Stimulated activated CD4-positive, alpha-beta T cell treated with anti-CD3 and anti-CD28 coated beads, Interleukin-4, amount 100 ng/mL, for 4 hours (primary cell): ENCODE measurements at places on chromosomes 2 and 18.
A peak's percentile ranks its signal among the peaks of the same experiment; 100 is the strongest.

DNA sequence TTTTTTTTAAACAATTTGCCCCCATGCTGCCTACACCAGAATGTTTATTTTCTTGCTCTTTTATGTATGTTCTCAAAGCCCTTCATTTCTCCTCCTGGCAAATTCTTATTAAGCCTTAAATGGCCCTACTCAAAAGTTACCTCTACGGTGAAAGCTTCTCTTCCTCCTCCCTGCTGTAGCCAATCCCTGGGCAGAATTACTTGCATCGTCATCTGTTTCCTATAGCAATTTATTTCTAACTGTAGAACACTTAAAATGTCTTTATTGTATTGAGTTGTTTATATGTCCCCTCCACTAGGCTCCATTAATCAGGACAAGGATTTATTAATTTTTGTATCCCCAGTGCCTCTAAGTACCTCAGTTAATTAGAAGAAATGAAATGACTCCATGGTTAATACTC, 2.5 kb upstream of the RAD51AP2 start:
- no peak for DNase-seq

GRCh38 chr18:12015416-12016062, 34.2 kb downstream of the IMPA2 start:
- DNase-seq: no peak

- no peak for DNase-seq
These were observed 6.9 kb upstream of the RAB17 start for GRCh38 chr2:237597196-237598145.

DNA sequence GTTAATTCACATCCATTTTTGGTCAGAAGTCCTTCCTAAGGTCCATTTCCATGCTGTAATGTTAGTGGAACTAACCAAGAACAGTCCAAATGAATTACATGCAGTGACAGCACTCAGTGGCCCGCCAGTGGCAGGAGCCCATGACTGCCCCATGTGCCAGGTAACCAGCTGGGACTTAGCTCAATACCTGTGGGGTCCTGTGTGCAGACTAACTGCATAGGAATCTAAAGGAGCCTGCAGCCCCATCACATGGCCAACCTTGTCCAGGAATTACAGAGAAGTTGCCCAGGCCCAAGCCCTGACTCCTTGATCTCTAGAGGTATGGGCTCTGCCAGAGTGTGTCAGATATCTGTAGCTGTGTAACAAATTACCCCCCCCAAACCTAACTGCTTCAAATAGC, 35.4 kb upstream of the GPR17 start:
- DNase-seq: no peak

DNA sequence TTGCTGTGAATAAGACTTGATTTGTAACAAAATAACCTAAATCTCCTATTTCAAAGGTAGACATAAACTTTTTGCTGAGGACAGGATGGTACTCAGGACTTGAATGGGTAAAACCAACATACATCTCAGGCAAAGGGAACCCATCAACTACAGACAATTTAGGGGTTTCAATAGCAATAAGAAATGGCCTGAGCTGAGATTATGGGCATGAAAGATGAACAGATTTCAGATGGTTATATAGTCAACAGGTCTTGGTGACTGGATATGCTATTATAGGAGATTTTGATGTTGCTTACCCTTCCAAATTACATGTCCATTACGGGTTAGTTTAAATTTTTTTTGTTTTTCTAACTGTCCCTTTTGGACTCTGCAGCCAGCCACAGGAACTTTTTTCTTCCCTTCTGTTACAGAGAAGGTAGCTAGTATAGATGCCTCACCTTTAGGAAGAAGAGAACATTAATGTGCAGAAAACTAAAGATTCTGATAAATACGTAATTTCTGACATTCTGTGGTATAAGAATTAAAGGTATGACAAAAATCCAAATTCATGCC, 4.6 kb downstream of the RPS27A start:
- DNase-seq: no peak

GRCh38 chr2:105545730-105546627, 147.1 kb upstream of the FHL2 start:
- DNase-seq: peak; percentile 51

- no peak for DNase-seq
These were observed 63.4 kb downstream of the MREG start for GRCh38 chr2:215949991-215950404.

DNA sequence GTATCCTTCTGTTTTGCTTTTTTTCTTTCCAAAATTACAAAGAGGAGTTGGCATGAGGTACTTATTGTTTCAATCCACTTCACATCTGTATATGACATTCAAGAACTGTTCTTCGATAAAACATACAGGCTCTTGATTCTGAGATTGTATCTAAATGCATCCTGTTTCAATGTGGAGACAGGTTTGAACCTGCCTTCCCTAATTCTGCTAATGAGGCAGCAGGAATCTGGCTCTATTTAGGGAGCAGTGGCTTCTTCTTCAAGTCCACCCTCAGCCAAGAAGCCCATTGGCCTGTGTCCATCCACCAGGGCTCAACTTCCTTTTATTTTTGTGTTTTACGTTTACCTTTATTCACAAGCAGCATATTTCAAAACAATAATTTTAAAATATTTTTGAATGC, 84.8 kb upstream of the PIK3C3 start:
- DNase-seq: no peak

DNA sequence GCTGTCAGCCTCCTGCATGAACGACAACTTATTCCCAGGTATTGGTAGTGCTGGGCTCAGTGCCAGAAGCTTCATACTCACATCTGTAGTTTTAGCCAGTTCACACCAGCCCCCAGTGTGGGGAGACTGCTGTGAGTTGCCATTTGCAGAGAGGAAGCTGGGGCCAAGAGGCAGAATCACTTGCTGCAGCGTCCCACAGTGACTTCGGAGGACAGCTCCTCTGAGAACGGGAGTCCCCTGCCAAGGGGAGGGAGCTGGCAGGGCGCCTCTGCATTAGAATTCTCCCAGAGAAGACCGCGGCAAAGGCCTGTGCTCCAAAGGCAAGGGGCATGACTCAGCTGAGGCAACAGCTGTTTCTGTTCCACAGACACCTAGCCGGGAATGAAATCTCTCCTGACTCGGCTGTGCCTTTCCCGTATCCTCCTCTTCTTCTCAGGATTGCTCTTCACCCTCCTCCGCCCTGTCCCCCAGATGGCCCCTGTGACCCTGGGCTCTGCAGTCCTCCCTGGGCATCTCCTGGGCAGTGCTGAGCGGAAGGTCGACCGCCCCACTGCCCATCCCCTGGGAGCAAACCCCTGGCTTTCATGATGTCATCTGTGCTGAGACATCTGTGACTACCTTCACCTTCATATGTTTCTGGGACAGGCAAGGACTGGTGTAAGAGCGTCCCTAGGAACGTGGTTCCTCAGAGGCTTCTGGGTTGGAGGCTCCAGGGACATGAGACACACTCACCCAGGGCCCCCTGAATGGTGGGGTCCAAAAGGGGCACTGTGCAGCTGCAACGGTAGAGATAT, 18.0 kb downstream of the MAL start:
- no peak for DNase-seq

- no peak for DNase-seq
These were observed 143.1 kb downstream of the SETBP1 start for GRCh38 chr18:44823782-44824181.

GRCh38 chr2:59957504-59957903, 596.0 kb downstream of the BCL11A start:
- no peak for DNase-seq

- DNase-seq: no peak
These were observed 1612.6 kb upstream of the CELF4 start for GRCh38 chr18:39178166-39178565.

DNA sequence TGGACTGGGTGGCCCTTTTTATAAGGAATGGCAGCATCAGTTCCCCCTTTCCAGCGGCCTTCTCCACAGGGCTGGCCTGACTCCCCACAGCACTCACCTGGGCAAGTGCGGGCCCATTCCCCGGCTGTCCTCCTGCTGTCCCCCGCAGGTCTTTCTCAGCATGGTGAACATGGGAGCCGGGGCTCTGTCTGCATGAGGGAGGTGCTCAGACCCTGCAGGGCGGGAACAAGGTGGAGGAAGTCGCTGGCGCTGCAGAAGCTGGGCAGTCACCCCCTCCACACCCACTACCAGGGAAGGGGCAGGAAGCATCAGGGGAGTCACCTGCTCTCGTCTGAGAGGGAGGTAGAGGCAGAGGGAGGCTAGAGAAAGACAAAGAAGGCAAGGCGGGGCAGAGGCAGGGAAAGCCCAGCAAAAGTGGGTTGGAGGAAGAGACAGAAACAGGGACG, 12.2 kb downstream of the HES6 start:
- no peak for DNase-seq

DNA sequence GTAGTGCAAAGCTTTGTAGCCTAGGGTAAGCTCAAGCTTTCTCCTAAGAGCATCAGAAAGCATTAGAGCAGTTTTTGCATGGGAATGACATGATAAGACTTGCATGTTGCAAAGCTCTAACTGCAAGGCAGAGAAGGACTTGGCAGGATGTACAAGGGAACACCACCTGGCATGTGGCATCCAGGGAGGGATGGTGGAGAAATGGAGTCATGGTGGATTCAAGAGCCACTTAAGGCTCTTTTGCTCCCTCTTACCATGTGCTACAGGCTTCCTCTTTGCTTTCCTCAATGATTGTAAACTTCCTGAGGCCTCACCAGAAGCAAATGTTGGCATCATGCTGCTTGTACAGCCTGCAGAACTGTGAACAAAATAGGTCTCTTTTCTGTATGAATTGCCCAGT, 266.0 kb downstream of the GLI2 start:
- no peak for DNase-seq

DNA sequence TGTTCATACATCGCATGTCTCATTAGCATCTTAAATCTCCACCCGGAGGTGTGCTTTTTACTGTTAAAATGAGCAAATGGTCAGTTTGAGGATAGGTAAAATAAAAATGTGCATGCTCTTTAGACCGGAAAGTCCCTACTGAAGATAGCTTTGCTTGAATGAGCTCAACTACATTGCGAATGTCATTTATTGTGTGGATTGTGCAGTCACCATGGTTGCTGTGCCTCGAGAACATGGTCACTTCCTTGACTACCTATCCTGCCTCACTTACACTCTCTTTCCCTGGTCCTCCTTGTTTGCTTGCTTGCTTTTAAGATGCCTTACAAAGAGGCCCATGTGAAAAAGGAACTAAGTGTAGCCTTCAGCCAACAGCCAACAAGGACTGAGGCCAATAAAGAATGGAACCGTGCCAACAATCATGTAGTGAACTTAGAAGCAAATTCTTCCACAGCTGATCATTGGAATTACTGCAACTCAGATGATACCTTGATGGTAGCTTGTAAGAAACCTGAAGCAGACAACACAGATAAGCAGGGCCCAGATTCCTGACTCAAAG, 72.2 kb upstream of the BARD1 start:
- DNase-seq: no peak

- no peak for DNase-seq
These were observed 835.1 kb downstream of the RNF144A start for GRCh38 chr2:7752291-7752690.

DNA sequence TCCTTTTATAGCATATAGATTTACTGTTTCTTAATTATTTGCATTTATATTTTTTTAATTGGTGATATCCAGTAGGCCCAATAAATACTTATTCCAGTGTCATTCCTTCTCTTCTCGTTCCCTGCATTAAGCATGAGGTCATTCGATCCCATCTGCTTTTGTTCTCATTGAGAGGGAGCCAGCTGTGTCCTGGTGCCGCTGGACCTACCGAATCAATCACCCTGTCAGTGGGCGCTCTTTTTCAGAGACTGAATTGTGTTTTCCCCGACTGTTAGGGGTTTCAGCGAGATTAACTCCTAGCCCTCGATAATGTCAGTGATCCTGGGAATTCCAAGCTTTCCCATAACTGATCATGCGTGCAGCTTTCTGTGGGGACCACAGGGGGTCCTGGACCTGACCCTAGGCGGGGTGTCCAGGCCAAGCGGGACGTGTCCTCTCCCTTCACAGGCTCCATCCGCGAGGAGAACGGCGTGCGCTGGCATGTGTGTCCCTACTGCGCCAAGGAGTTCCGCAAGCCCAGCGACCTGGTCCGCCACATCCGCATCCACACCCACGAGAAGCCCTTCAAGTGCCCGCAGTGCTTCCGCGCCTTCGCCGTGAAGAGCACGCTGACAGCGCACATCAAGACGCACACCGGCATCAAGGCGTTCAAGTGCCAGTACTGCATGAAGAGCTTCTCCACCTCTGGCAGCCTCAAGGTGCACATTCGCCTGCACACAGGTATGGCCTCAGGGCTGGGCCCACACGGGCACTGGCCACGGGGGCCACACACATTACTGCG, 72.4 kb downstream of the ZNF236 start:
- DNase-seq: no peak

- DNase-seq: no peak
These were observed 307.9 kb downstream of the SLC8A1 start for GRCh38 chr2:40144022-40144421.

DNA sequence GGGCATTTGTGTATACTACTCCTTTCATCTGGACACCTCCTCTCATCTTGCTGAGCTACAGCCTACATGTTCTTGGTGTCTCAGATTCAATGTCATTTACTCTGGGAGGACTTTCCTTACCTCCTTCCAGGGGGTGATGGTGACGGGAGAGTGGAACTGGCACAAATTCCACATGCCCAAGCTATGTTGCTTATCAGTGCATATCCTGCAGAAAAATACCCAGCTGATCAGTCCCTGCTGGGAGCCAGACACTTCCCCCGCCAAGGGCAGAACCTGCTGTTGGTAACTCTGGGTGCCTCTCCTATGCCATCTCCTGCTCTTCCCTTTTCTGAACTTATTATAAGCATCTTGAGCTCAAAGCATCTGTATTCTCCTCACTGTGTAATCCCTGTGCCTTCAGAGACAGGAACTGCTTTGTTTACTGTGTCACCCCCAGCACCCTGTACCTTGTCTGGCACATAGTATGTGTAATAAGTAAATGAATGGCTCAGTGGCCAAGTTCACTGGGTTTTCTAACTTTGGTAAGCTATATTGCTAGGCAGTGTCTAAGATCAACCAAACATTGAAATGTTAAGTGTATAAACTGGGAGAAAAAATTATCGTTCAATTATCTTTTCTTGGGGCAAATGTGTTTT, 87.7 kb upstream of the LPIN2 start:
- no peak for DNase-seq

DNA sequence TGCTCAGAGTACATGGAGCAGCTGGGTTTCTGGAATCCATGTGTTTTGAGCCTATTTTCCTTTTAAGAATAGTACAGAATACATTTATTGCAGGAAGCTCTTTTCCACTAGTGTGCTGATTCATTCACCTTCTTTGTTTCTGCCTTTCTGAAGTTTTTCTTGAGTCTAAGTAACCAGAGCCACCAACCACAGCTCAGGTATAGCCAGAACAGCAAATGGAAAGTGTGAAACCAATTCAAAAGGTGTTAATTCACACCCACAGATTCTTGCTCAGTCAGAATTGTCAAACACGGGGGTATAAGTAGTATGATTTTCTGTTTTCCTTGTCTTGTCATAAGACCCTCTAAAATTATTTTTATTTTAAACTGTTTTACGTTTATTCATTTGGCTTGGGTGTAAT, 75.9 kb upstream of the DYNAP start:
- DNase-seq: no peak

- DNase-seq: no peak
These were observed 10.5 kb downstream of the FAM110C start for GRCh38 chr2:35852-36251.

- DNase-seq: peak; percentile 78
These were observed at the start of gene KCNG3 for GRCh38 chr2:42493468-42494354. TSS of gene KCNG3 (minus strand) at chr2:42493982. CDS start at chr2:42493501, 481 bp downstream.

GRCh38 chr18:40056079-40056692, 1898.8 kb upstream of the PIK3C3 start:
- DNase-seq: no peak
